ACHN (cell line): ENCODE measurements at places on chromosomes 7 and 10.
A peak's percentile ranks its signal among the peaks of the same experiment; 100 is the strongest.

DNA sequence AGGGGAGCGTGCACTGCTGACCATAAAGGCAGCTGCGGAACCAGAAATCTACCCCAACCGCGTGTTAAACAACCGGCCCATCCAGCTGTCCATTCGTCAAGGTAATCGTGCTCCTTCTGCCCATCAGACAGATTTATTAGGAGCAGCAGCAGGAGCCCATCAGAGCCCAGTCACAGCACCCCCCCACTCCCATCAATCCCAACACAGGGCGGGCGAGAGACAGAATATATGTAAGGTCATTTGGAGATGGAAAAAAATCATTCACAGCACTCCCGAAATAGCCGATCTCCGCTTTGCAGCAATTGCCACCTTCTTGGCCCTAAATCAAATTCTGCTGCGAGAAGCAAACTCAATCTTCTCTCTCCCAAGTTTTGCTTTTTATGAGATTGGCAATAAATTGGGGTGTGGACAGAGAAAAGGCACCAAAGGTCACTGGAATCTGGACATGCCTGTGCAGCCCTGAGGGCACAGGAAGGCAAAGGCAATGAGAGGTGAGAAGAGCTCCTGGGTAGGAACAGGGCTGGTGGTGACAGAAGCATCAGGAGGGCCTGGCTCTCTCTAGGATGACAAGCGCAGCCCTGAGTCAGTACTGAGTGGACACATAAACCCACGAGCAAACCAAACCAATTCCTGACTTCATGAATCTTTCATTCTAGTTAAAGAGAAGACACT is 145.0 kb upstream of the ZMIZ1 start:
- DNase-seq, result no peak

GRCh38 chr7:137937202-137937560 is 64.7 kb downstream of the CREB3L2 start:
- DNase-seq, result no peak

- peak; percentile 63 for DNase-seq
Observed at GRCh38 chr10:95221124-95221523, 27.1 kb downstream of the ACSM6 start.

DNA sequence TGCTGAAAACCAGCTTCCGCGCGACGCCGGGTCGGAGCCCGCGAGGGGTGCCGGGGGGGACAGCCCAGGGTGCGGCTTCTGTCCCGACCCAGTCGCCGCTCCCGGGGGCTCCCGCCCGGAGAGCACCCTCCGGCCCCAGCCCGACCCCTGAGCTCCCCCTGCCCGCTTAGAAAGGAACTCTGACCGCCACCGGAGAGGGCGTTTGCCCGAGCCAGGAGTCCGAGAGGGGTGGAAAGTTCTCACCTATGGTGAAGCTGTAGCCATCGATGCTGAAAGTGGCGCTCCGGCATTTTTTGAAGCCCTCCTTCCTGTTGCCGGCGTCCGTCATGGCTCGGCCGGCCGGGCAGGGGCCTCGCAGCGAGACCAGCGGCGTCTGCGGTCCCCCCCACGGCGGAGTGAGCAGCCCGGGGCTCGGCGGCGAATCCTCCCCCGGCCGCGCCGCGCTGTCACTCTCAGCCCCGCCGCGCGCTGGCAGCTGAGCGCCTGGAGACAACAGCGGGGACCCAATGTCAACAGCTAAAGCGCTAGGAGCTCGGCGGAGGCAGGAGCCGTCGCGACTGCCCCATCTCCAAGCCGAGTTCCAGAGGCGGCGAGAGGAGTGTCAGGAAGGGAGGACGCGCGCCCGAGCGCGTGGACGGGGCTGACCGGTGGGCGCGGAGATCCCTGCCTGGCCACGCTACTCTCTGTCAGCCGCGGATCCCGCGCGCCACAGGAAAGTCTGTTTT is 191.6 kb downstream of the LSM5 start:
- no peak for DNase-seq

DNA sequence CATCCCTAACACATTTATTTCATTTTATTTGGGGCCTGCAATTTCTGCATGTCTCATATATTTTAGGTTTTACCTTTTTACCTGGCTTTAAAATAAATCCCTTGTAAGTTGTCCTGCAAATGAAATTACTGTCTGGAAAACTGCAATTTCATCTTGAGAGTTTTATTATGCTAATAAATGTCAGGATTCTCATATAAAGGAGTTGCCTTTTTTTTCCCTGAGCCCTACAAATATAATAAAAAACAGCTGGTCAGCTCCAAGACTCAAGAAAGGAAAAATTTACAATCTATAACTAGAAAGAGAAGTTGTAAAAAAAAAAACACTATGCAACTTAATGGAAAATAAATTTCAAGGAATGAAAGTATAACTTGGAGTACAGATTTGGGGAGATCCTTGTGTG is 108.7 kb downstream of the SH2D4B start:
- no peak for DNase-seq
